ENCODE measurements at places on chromosomes 1 and 21. TPM values are rescaled to one million over a fixed set of nuclear protein-coding genes. Genes with fewer than 3 reads are reported as not detected.

ZSWIM5 gene
- total RNA-seq = 0.68 TPM

CTBS gene
- 12.9 TPM for total RNA-seq

ATP1A1 gene
- 152 TPM for total RNA-seq

S100B gene
- 0.59 TPM for total RNA-seq

DPT gene
- total RNA-seq = 5.5 TPM

NKAIN1 gene
- 0.08 TPM for total RNA-seq

STIL gene
- total RNA-seq = 1.2 TPM
